Effector memory CD4-positive, alpha-beta T cell (primary cell): ENCODE measurements at places on chromosomes 6 and 20.

GRCh38 chr6:21914121-21914973 is 320.8 kb downstream of the SOX4 start:
- DNase-seq: no peak

- no peak for DNase-seq
Observed at GRCh38 chr6:2877057-2877882, 25.8 kb downstream of the SERPINB9 start.

- no peak for DNase-seq
Observed at GRCh38 chr6:113631666-113632065, 225.5 kb upstream of the MARCKS start.

DNA sequence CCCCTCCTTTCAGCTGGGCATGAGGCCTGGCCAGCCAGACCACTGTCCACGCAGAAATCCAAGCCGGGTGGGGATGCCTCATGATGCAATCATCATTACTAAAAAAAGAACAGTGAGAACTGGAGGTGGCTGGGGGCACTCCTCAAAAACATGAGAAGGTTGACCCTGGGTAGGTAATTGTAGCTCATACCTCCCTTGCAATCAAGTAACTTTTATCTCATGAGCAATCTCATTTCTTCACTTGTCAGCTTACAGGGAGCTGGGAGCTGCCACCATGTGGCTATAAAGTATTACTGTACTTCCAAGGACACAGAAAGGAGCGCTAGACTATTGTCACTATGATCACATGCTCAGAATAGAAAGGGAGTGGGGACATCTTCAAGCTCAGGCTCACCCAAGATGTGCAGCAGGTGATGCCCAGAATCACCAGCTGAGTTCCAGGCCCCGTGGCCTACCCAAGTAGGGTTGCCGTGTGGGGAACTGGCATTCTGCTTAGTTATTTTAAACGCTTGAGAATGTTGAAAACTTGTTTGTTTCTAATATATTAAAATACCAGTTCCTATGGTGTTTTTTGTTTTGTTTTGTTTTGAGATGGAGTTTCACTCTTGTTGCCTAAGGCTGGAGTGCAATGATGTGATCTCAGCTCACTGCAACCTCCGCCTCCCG is 3.0 kb upstream of the CDH26 start:
- DNase-seq: no peak

DNA sequence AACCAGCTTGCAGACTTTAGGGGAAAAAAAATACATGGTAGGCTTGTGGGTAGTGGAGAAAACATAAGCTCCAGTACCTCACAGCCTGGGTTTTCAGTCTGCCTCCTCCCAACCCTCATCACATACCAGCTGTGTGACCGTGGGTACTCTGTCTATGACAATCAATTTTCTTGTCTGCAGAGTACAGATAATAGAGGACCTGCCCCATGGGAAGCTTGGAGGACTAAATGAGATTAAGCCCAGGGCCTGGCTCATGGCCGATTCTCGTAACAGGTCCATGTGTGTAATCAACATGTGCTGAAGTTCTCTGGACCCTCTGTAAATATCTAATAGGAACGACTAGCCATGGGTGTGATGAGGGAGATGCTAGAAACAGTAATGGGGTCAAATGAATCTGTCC is 34.0 kb downstream of the NT5E start:
- DNase-seq: no peak

- no peak for DNase-seq
Observed at GRCh38 chr6:130766239-130767144, 60.7 kb upstream of the SMLR1 start.

DNA sequence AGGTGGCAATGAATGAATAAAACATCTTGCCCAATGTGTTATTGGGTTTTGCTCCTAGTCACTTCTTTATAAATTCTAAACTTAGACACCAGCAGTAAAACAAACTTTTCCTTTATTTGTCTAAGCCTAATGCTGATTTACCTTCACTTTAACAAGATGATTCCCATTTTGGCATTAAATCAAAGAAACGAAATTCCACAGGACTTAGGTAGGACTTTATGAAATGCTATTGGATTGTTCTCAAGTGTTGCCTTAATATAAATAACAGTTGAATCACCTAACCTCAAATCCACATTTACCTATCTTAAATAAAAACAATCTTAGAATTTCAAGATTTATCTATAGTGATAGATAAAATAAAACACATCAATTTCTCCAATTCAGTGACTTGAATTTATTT is 831.8 kb downstream of the EPHA7 start:
- no peak for DNase-seq

- DNase-seq: no peak
Observed at GRCh38 chr6:125753218-125753936, 3.9 kb downstream of the HEY2 start.

- DNase-seq: no peak
Observed at GRCh38 chr20:36399147-36399968, 93.2 kb downstream of the DLGAP4 start.

DNA sequence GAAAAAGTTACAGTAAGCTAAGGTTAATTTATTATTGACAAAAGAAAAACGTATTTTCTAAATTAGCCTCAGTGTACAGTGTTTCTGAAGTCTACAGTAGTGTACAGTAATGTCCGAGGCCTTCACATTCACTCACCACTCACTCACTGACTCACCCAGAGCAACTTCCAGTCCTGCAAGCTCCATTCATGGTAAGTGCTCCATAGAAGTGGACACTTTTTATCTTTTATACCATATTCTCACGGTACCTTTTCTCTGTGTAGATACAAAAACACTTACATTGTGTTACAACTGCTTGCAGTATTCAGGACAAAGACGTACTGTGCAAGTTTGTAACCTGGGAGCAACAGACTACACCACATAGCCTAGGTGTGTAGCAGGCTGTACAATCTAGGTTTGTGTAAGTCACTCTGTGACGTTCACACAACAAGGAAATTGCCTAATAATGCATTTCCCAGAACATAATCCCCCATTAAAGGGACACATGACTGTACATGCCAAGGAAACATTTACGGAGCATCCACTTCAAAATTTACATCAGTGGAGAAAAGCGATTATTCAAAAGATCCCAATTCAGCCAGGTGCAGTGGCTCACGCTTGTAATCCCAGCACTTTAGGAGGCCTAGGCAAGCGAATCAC is 133.4 kb downstream of the BANF2 start:
- DNase-seq: no peak

- no peak for DNase-seq
Observed at GRCh38 chr6:122718616-122719015, 60.9 kb upstream of the FABP7 start.
